ENCODE measurements at places on chromosomes 5 and 9.

- DNase-seq, result peak; percentile 11
These were observed 277.2 kb upstream of the CDH9 start for GRCh38 chr5:27315363-27316270.

GRCh38 chr5:15254607-15255006 lies 245.4 kb upstream of the FBXL7 start:
- no peak for DNase-seq

- no peak for DNase-seq
These were observed 18.9 kb downstream of the FAM78A start for GRCh38 chr9:131257266-131258025.

- DNase-seq, result no peak
These were observed 133.4 kb upstream of the OTULINL start for GRCh38 chr5:14447958-14448911.

DNA sequence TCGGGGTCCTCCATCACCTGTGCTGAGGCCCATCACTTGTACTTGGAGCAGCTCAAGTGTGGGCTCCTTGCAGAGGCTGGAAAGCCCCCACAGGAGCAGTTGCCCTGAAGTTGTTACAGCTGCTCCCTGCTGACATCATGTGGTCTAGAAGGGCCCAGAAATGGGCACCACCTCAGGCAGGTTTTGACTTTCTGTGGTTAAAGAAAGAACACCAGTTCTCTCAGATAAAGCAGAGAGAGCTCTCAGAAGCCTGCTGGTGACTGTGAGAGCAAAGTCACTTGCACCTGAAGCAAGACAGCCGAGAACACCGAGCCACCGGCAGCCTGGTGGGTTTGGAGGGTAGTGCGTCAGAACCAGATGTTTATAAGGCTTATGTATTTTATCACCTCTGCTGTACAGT lies 70.4 kb downstream of the MVB12B start:
- no peak for DNase-seq

GRCh38 chr9:97831843-97832636 lies 21.0 kb upstream of the FOXE1 start:
- DNase-seq, result no peak

DNA sequence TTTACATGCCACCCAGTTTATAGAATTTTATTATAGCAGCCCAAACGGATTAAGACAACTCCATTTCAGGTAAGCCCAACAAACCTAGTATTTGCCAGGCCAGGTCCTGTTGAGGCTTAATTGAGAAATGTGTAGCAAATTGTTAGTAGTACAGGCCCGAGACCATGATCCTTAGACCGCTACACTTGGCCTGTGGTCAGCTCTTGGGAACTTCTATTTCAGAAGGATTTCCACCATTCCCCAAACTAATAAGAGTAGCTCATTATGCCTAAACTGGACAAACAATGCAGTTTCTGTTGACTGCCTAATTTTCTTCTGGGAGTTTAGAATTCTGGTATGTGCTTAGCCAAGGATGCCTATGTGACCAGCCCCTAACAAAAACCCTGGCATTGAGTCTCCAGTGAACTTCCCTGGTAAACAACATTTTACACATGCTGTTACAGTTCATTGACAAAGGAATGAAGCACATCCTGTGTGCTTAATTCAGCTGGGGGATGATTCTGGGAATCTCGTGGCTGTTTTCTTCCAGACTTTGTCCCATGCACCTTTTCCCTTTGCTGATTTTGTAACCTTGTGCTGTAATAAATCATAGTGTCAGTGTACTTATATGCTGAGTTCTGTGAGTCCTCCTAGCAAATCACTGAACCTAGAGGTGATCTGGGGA lies 5.6 kb upstream of the GPX3 start:
- no peak for DNase-seq

DNA sequence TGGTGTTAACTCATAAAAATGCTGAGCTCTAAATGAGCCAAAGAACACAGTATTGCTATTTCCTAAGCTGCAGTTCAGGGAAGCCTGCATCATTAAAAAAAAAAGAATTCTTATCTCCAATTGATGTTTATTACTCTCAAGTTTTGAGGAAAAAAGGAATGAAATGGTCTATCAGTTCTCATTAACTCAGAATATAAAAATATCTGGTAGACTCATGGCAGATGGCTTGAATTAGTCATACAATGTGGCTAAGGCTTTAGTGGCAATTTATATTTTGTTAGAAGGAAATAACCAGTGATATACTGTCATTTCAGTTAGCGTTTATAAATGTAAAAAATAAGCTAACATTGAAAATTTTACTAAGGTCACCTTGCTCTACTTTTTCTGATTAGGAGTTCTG lies 1403.4 kb upstream of the C9orf72 start:
- DNase-seq, result no peak

GRCh38 chr5:55634209-55634805 lies 77.8 kb downstream of the SLC38A9 start:
- peak; percentile 48 for DNase-seq

DNA sequence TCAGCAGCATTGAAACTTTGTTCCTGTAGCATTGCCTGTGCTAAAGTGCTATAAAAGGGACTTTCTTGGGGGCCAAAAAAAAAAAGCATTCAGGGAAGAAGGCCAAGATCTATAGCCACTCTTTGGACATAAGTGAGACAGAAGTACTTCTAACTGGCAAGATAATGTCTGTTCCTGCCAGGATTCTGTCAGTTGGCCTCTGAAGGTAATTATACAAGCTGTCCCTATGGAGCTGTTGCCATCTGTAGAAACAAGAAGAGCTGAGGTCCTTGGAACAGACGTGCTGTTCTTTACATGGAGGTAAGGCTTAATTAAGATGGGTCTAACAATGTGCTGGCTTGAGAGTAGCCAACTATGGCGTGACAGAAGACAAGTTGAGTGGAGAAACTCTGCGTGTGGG lies 9.7 kb downstream of the KIF20A start:
- no peak for DNase-seq

GRCh38 chr5:158054223-158055110 lies 195.5 kb upstream of the CLINT1 start:
- no peak for DNase-seq

GRCh38 chr5:103111468-103111867 lies 8.5 kb downstream of the GIN1 start:
- DNase-seq, result no peak

GRCh38 chr9:98129451-98129881 lies 10.4 kb upstream of the TRIM14 start:
- DNase-seq, result no peak

DNA sequence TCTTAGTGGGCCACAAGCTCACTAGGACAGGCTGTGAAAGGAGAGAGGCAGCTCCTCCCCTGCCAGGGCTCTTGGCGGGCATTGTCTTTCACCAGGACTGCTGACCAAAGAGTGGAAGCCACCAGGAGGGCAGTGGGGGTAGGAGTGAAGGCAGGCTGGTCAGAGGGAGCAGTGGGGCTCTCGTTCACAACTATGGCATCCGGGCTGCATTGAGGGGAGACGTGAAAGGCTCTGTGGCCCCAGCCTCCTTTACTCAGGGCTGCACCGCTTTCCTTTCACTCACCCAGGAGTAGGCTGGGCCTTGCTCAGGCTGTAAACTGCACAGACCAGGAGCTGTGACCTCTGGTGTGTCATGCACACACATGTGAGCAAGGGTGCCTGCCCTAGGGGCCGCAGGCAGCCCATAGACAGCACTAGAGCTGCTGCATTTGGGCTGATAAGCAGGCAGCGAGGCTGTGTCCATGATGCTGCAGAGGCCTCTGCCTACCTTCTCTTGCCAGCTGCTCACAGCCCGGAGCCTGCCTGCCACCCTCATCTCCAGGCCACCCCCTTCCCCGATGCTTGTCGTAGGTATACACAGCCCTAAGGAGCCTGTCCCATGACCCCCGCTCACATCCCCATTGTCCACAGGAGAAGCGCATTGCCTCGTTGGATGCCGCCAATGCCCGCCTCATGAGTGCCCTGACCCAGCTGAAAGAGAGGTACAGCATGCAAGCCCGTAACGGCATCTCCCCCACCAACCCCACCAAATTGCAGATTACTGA lies 130.4 kb downstream of the DAB2IP start:
- DNase-seq, result no peak

DNA sequence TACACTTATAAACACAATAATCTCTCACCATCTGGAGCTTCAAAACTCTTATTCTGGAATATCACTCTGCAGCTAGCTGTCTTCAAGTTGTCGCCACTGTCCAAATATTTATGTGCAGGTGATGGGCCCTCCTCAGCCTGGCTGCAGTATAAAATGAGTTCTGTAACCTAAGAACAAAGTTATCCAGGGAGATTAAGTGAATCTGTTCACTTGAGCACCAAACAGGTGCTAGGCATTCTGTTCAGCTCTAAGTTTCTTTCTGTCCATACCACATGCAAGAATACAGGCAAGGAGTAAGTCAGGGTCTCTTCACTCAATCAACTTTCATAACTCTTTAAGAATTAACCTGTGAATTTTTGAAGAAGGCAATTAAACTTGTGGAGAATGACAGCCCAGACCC lies 344.1 kb downstream of the PLK2 start:
- DNase-seq, result no peak

GRCh38 chr5:140118302-140118936 lies 4.5 kb downstream of the PURA start:
- no peak for DNase-seq

GRCh38 chr9:124652203-124652602 lies 118.9 kb downstream of the NR6A1 start:
- no peak for DNase-seq

DNA sequence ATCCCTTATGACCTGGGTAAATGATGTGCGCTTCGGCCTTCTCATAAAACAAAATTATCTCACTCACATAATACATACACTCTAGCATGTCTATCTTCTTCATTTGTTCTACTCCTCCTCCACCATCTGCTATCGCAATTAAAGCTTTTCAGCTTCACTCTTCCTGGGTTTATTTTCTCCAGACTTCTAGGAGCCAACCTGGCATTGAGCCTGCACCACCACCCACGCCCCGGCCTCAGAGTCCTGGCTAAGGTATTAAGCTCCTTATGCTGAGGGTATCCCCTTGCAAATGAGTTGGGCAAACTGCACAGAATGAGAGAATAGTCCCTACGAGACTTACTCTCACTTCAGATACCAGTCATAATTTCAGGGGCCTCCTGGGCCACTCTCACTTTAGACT lies 236.1 kb upstream of the CDH12 start:
- no peak for DNase-seq

- peak; percentile 37 for DNase-seq
These were observed 1057.7 kb upstream of the DMAC1 start for GRCh38 chr9:8857068-8857925.

DNA sequence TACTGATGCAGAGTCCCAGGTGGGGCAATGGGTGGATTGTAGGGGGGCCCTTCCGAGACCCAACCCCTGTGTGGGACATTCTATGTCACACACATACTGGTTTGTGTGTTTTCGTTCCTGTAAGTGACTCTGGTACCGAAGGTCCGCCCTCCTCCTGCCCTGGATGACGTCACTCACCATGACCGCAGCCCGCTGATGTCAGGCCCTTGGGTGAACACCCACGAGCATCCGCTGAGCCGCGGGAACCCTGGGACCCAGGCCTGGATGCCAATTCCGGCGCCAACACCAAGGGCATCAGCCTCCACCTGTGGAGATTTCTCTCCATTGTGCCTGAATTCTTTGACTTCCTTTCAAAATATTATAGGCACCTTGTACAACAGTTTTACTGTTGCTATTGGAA lies 184.3 kb downstream of the MTRR start:
- no peak for DNase-seq

DNA sequence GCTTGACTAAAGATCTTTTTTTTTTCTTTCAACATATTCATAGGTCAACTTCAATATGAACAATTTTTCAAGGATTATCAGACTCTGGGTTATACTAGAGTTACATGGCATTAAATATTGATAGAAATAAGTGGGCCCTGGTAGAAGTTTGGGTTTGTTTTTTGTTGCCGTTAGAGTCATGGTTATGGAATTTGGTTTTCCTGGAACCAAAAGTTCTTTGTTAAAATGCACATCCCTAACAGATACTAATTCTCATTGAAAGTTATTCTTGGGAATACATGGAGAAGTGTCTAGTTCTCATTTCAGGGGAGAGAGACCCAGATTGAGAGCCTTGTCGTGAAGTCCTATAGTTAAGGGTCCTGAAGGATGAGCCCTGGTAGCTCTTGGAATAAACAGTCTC lies 124.9 kb downstream of the FGF1 start:
- DNase-seq, result peak; percentile 17

DNA sequence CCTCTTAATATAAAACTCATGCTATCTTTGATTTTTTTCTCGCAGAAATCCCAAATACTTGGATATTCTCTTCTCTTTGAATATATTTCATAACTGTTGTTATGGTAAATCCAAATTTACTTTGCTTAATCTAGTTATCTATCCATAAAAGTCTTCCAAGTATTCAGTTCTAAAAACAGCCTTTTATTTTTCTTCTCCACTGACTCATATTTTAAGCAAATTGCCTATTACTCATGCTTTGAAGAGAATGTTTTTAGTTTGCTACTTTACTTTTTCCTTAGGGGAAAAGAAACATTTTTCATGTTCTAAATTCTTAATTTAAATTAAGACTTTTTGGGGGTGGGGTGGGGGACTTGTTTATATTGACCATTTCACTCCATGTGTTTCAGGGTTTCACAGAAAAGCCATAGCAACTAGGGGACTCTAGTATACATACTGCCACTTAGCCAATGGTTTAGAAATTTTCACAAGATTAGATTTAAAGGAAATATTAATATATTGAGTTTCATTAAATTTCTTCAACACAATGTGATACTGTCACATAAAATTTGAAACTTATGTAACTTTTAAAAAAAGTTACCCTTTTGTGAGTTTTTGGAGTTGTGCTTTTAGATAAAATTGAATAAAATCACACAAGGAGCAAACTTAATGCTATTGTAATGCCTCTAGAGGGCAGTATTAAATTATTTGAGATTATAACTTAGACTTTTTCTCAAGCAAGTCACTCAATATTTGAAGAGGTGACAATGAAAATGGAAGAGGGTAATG lies 545.8 kb upstream of the ARRDC3 start:
- DNase-seq, result peak; percentile 31

GRCh38 chr5:124103671-124104070 lies 591.7 kb downstream of the CSNK1G3 start:
- no peak for DNase-seq

DNA sequence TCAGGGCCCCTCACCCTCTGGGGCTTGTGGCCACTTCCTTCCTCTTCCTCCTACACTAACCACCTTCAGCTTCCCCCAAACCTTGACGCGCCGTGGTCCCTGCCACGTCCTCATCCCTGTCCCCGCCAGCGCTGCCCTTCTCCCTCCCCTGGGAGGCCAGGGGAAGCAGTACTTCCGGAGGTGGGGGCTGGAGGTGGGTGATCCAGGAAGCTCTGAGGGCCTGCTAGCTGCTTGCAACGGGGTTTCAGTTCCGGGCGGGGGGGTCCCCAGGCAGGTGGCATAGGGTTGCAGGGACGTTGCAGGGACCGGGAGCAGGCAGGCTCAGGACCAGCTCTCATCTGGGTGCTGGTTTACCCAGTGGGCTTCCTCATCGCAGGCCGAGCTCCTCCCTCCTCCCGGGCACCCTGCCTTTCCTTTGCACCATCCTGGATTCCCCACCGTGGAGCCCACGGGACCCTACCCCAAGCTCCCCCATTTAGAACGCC lies 70.0 kb downstream of the RXRA start:
- no peak for DNase-seq

- no peak for DNase-seq
These were observed 34.9 kb downstream of the APBA1 start for GRCh38 chr9:69637193-69637816.

Measured in GM03348 (cell line).